ENCODE measurements at places on chromosomes 3 and 15.

GRCh38 chr3:14767245-14768051, 51.3 kb upstream of the FGD5 start:
- DNase-seq, result no peak

- no peak for DNase-seq
These were observed 103.3 kb upstream of the GALNT15 start for GRCh38 chr3:16071206-16071605.

DNA sequence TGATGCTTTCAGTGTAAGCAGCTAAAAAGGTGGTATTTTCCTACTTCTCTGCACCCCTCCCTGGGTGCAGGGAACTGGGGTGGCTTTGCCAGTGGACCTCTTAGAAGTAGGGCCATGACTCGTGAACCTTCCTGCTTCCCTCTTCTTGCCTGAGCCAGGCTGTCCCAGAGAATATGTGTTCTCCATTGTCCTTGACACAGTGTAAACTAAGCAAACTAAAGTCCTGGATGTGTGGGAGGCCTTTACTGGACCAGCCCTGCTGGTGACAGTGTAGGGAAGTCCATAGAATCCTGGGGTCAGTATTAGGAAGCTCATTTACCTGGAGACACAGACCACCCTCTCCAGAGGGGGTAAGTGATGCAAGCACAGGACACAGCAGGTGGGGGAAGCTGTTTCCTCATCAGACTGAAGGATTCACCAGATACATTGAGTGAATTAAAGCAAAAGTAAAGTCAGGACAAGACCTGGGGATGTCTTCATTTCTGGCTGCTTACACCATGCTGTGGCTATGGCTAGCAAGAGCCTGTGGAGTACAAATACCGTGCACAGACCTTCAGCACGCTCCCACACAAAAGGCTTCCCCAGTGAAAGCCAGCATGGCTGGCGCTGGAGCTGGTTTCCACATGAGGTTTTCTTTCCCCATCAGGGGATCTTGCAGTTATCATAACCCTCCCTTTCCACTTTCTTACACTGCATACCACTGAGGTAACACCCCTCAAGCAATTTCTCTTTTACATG, 64.8 kb upstream of the LPP start:
- DNase-seq, result no peak

- DNase-seq, result no peak
These were observed 2.8 kb upstream of the CCDC33 start for GRCh38 chr15:74233373-74233772.

DNA sequence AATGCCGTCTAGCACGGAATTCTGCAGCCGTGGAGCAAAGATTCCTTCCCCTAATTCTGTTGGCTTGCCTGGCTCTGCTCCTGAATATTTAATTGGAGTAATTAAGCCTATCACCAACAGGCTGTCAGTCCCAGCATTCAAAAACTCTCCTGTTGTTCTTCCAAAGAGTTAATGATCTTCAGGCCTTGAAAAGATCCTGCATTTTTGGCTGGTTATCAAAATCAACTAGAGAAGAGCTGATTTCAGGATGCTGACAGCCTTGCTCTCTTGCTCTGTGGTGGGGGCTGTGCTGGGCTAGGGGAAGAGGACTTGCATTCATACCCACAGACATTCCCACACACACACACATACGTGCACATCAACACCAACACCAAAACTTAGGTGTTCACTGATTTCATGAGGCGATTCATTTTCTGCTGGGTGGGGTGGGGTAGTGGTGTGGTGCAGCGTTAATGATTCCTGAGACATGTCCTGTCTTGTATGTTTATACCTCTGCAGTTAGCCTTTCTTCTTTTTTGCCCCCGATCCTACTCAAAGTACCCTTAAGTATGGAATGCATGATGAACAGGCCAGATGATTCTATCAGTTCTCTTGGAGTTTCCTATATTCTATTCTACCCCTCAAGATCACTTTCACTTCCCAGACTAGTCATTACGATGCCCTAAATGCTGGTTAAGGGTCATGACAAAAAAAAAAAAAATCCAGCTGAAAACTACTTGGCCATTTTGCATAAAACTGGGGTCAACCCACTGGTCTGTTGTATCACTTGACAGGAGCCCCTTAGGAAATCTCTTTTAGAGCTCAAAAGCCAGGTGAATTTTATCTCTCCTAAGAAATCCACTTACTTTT, 42.3 kb downstream of the CPN2 start:
- DNase-seq, result no peak

- no peak for DNase-seq
These were observed 77.2 kb downstream of the LDHAL6B start for GRCh38 chr15:59283717-59284391.

- DNase-seq, result no peak
These were observed 127.7 kb upstream of the SAMMSON start for GRCh38 chr3:69871868-69872267.

GRCh38 chr15:38828031-38828532, 263.5 kb upstream of the RASGRP1 start:
- no peak for DNase-seq

- DNase-seq, result no peak
These were observed 29.7 kb upstream of the IREB2 start for GRCh38 chr15:78408355-78408640.
